ENCODE measurements at places on chromosomes 2 and 18. TPM values are rescaled to one million over a fixed set of nuclear protein-coding genes. Genes with fewer than 3 reads are reported as not detected.

The FBXO48 gene
- total RNA-seq = 1.1 TPM

The NMUR1 gene
- 1.00 TPM for total RNA-seq

The SOX11 gene
- total RNA-seq = not detected

The FAM117B gene
- 6.0 TPM for total RNA-seq

The MC4R gene
- not detected for total RNA-seq

The TDRD15 gene
- total RNA-seq = not detected

DNA sequence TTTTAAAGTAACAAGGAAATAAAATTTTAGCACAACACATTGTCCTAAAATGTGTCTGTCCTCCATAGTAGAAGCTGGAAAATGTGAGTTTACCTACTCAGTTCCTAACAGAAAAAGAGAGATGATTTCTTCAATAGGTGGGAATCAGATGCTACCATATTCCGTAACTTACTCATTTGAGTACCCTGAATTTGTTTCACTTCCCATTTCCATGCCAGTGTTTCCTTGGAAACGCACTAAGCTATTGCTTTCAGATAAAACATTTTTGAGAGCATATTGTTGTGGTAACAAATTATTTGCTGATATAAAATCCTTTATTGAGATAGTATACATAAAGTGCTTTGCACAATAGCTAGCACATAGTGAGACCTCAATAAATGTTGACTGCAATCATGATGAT is 137.5 kb upstream of the BARD1 start:
- DNase-seq = no peak

- peak; percentile 89 for DNase-seq
Observed at GRCh38 chr2:204145263-204145751, 208.7 kb downstream of the ICOS start.

DNA sequence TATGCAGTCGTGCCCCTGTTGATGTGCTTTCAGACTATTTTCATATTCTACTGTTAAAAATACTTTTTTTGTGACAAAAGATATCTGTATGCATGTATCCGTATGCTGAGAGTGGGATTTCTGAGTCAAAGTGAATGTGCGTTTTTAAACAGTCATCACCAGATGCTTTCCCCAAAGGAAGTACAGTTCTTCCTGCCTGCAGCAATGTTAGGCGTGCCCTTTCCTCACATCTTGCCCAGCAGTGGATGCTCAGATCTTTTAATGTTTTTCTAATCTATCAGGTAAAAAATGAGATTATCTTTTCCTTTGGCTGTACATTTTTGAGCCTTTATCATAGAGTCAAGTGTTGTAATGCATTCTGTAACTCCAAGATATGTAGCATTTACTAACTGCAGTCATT is 111.7 kb downstream of the PTPRM start:
- no peak for DNase-seq

DNA sequence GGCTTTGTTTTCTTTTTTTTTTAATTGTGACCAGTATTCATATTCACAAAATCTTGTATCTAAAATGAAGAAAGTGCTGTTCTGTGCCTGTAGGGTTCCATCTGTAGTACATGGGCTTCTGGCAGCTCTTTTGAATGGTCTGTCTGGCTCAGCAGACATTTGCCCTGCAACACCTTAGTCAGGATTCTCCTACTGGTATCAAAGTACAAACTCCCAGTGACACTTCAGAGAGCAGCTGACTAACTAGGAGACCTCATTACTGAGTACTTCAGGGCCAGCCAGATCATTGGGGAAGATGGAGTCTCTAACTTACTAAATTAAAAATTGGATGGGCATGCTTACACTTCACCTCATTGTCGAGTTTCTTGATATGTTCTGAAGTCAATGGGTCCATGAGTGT is 39.7 kb downstream of the GRHL1 start:
- no peak for DNase-seq

- DNase-seq = no peak
Observed at GRCh38 chr2:42289222-42289621, 71.8 kb downstream of the COX7A2L start.

- DNase-seq = no peak
Observed at GRCh38 chr18:58177004-58177717, 133.1 kb downstream of the NEDD4L start.

GRCh38 chr2:105537920-105538319 is 139.1 kb upstream of the FHL2 start:
- DNase-seq = no peak

- DNase-seq = peak; percentile 66
Observed at GRCh38 chr2:157329524-157329923, 3.9 kb upstream of the ERMN start.

GRCh38 chr2:136534811-136535210 is 230.5 kb upstream of the THSD7B start:
- no peak for DNase-seq

GRCh38 chr2:178152033-178152432 is 39.8 kb downstream of the RBM45 start:
- no peak for DNase-seq

DNA sequence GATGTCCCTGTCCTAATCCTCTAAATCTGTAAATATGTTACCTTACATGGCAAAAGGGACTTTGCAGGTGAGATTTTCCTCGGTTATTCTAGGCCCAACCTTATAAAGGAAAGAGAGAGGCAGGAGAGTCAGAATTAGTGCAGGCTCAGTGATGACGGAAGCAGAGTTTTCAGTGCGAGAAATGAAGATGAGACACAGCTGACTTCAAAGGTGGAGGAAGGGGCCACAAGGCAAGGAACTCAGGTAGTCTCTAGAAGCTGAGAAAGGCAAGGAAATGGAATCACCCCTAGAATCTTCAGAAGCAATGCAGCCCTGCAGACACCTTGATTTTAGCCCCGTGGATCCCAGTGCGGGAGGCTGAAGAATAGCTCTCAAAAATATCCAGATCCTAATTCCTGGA is 7.2 kb upstream of the LCLAT1 start:
- DNase-seq = no peak

DNA sequence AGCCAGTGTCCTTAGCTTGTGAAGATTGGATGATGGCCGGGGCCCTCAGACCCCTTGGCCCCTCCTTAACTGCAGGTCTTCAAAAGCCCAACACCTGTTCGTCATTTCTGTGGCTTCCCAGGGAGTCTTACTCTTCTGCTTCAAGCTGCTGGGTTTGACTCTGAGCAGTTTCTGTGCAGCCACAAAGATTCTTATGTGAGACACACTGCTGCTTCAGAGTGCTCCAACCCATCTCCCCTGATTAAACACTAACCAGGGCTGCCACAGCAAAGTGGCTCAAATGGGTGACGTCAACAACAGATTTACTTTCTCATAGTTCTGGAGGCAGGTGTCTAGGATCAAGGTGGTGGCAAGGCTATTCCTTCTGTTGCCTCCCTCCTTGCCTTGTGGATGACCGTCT is 40.8 kb downstream of the TSN start:
- DNase-seq = no peak
